Activated CD4-positive, alpha-beta T cell treated with anti-CD3 and anti-CD28 coated beads, Interleukin-2, amount 50 U/mL, for 1 hour (primary cell): ENCODE measurements at places on chromosomes 16 and 17.

DNA sequence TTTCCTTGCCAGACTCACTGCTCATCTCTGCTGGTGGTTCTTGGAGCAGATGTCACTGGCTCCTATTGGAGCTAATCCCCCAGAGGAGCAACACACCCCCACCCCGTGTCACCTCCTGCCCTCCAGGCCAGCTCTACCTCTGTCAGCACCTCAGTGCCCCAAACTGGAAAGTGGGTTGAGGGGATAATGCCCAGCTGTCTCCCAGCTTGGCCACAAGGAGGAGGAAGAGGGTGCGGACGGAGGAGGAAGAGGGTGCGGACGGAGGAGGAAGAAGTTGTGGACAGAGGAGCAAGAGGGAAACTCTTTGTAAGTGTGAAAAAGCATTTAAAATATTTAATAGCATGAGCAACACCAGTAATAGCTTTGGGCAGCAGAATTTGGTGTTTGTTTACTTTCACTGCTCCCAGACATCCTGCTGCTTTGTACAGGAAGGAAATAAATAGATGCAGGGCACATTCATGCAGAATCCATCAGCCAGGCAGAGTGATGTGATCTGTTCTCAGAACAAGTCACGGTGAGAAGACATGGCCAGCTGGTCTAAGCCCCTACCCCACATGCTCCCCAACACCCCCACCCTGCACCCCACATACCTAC is 82.5 kb downstream of the C17orf67 start:
- no peak for DNase-seq

- no peak for DNase-seq
These were observed 35.4 kb downstream of the ZFP90 start for GRCh38 chr16:68574479-68574878.

DNA sequence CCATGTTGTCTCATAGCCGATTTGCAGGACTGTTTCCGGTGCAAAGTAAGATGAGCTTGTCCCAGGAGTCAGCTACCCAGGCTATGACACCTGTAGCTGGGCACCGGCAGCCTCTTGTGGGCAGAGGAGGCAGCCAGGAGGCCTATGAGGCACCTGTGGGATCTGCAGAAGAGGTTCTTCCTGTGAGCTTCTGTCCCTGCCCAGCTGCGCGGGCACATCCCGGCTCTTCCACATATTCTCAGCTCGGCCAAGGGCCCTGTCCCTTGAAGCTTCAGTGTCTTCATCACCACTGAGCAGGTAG is 21.3 kb upstream of the CAPN15 start:
- DNase-seq = no peak

DNA sequence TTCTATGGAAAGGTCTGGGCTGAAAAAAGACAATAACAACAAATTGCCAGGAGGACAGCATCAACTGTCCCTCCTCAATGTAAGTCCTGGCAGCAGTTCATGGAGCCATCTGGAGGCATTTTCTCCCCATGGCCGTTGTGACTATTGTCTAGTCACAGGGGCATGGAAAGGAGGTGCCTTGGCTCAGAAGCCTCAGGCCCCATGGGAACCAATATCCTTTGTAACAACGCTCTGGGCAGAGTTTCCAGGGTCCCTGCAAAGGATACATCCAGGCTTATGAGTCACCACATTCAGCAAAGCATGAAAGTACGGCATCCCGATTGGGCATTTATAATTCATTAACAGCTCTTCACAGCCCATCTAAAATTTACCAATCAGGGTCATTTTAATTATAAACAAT is 85.2 kb downstream of the GLG1 start:
- no peak for DNase-seq

DNA sequence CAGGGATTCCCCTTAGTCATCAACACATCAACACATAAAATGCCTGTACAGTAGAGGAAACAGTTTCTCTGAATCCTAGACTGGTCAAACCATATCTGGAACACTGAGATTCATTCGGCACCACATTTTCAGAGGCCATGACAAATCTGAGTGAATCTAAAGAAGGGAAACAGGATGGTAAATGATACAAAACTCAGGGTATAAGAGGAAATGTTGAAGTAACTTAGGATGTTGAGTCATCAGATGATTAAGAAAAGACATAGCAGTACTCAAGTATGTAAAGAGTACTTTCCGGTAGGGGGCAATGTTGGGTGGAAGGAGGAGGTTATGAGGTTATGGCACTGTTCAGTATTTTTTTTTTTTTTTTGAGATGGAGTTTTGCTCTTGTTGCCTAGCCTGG is 358.5 kb upstream of the PMFBP1 start:
- no peak for DNase-seq

DNA sequence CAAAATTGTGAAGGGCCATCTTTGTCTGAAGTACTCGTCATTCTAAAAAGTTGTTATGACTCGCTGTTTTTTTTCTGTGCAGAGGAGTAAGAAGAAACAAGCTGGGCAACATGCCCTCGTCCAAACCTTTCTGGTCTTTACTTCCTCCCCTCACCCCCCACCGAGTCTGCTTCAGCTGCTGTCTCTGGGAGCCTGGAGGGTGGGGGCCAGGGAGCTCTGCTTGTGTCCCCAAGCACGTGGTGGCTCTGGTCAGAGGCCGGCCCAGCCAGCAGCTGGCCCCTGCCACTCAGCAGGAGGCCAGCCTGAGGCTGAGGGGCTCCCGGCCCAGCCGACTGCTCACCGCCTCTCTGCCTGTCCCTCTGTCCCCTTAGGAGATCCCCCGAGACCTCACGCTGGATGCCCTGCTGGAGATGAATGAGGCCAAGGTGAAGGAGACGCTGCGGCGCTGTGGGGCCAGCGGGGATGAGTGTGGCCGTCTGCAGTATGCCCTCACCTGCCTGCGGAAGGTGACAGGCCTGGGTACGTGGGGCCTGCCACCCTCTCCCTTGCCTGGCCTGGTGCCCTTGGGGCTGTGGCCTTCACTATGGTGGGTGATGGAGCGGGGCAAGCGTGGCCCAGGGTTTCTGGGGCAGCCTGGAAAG is 53.7 kb upstream of the LGALS9 start:
- no peak for DNase-seq

DNA sequence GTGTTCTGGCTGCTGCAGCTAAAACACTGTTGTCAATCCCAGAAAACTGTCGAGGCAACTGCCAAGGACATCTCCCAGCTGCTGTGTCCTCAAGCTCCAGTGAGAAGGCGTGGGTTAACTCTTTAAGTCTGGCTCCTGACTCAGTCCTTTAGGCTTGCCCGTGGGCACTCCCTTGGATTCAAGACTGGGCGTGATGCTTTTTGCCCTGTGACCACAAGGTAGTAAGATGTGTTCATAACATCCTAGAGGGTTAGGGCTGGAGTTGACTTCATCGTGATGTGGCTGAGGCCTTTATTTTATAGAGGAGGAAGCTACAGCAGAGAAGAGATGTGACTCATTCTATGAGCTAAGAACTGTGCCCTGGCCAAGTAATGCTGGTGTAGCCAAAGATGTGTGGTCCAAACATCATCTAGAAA is 50.9 kb upstream of the TEKT3 start:
- DNase-seq = no peak

- DNase-seq = no peak
These were observed 6.2 kb downstream of the CNP start for GRCh38 chr17:41972571-41973407.

- no peak for DNase-seq
These were observed 1.0 kb downstream of the DCTN5 start for GRCh38 chr16:23642246-23642774.

GRCh38 chr16:78976212-78976611 is 624.3 kb downstream of the MAF start:
- no peak for DNase-seq

DNA sequence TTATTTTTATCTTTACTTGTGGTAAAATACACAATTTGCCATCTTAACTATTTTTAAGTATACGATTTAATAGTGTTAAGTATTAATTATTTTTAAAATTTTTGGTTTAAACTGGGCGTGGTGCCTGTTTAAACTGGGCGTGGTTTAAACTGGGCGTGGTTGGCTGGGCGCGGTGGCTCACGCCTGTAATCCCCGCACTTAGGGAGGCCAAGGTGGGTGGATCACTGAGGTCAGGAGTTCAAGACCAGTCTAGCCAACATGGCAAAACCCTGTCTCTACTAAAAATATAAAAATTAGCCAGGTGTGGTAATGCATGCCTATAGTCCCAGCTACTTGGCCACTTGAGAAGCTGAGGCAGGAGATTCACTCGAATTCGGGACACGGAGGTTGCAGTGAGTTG is 4.0 kb upstream of the CCDC43 start:
- DNase-seq = no peak

GRCh38 chr17:57545731-57546342 is 199.3 kb downstream of the CCDC182 start:
- DNase-seq = no peak

- no peak for DNase-seq
These were observed 121.3 kb upstream of the PLCG2 start for GRCh38 chr16:81657781-81658180.
